ENCODE measurements at places on chromosomes 12 and 14. TPM values are rescaled to one million over a fixed set of nuclear protein-coding genes. Genes with fewer than 3 reads are reported as not detected.

The AQP6 gene
- 0.17 TPM for total RNA-seq

The CLEC1B gene
- not detected for total RNA-seq

The LDHB gene
- 628 TPM for total RNA-seq

The KRT80 gene
- 0.17 TPM for total RNA-seq

The WSB2 gene
- 77.3 TPM for total RNA-seq

The ADCY6 gene
- total RNA-seq, result 53.2 TPM

The TAS2R7 gene
- not detected for total RNA-seq

The KCNA5 gene
- not detected for total RNA-seq

The TTC6 gene
- 0.17 TPM for total RNA-seq

The DCTN2 gene
- total RNA-seq, result 101 TPM

The P2RX2 gene
- total RNA-seq, result not detected

The PRMT5 gene
- total RNA-seq, result 50.3 TPM

The LRRC10 gene
- not detected for total RNA-seq

The DTX3 gene
- 16.4 TPM for total RNA-seq

The VRTN gene
- total RNA-seq, result not detected

The KRT3 gene
- total RNA-seq, result not detected

The HNRNPC gene
- total RNA-seq, result 885 TPM

The ALDH2 gene
- total RNA-seq, result 53.7 TPM

The PTCSC3 gene
- not detected for total RNA-seq
